RCC 7860 (cell line): ENCODE measurements at places on chromosomes 7 and 10.
A peak's percentile ranks its signal among the peaks of the same experiment; 100 is the strongest.

GRCh38 chr10:132636358-132636757, 98.8 kb downstream of the INPP5A start:
- no peak for DNase-seq

- peak; percentile 100 for DNase-seq
Measured at GRCh38 chr10:4725917-4726606, 99.9 kb upstream of the AKR1E2 start.

DNA sequence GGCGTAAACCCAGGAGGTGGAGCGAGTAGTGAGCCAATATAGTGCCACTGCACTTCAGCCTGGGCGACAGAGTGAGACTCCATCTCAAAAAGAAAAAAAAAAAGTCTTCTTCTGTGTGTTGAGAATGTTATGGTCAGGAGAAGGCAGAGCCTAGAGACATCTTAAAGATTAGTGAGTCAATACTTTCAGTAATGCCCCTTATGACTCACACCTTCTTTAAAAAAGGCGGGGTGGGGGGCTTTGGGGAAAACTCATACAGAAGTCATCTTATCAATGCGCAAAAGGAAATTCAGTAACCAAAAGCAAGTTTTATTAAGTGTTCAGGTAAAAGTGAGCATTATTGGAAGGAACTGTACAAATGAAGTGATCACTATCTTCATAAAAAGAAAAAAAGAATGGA, 1369.8 kb upstream of the LRRTM3 start:
- DNase-seq = no peak

GRCh38 chr7:19143881-19144574, 1.2 kb downstream of the FERD3L start:
- DNase-seq = no peak

GRCh38 chr7:100949933-100950443, 654 bp downstream of the MUC3A start:
- no peak for DNase-seq

DNA sequence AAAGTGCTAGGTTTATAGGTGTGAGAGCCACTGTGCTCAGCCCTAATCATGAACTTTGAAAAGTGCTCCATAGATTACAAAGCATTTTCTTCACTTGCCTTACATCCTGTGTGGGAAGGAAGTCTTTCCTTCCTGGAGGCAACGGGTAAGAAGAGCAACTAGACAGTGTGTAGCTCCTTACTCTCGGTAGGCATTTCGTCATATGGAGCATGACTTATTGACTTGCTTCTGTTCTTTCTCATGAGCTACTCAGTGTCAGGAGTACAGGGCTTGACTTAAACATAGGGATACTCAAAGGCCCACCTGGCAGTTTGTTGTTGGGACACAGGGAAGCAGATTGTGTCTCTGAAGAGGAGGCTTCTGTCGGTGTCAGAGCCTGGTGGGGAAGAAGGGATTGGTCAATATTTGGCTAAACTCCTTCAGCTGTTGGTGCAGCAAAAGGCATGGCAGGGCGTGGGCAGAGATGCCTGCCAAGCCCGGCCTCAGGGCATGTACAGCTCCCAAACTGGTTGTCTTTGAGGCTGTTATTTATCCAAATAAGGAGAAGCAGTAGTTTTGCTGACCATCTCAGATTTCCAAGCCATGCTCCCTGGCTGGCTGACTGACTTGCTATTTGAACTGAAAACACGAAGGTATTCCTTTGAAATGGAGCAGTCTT, 248.9 kb downstream of the KIAA1217 start:
- DNase-seq = no peak

DNA sequence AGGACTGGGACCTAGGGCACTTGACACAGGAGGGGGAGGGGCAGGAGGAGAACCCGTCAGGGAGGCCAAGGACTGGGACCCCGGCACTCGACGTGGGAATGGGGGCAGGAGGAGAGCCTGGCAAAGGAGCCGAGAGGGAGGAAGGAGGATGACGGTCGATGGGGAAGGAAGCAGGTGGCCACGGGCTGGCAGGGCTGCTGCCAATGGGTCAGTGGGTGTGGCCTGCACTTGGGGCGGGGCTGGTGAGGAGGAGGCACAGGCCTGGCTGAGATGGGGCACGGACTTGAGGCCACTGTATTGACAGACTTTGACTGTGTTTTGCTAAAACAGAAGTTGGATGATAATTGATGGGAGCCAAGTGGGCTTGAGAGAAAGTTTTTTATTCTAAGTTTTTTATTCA, 68.9 kb downstream of the RBM33 start:
- DNase-seq = no peak

DNA sequence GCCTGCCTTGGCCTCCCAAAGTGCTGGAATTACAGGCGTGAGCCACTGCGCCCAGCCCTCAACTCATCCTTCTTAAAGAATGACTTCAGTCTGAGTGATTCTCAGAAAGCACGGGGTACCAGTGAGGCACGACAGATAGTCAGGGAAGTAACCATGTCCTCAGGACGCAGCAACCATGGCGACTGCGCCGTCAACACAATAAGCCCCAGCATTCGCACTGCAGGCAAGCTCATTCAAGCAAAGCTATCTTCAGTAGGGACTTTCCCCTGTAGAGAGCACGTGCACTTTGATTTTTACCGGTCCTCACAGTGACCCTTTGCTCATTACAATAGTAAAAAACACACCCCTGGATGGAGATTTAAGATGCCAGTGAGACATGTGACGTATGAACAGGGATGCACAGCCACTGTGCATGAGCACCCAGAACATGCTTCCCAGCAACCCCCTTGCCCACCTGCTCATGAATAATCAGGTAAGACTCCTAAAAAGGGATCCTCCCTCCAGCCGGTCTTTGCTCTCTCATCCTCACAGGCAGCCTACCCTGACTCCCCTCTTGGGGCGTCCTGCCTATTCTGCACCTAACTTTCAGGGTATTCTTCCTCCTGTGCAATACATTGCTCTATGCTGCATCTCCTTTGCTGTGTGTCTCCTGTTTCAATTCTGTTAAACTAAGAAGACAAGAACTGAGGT, 9.1 kb downstream of the WDR86 start:
- DNase-seq = peak; percentile 74

GRCh38 chr10:72503241-72503640, 122.6 kb downstream of the MICU1 start:
- no peak for DNase-seq

DNA sequence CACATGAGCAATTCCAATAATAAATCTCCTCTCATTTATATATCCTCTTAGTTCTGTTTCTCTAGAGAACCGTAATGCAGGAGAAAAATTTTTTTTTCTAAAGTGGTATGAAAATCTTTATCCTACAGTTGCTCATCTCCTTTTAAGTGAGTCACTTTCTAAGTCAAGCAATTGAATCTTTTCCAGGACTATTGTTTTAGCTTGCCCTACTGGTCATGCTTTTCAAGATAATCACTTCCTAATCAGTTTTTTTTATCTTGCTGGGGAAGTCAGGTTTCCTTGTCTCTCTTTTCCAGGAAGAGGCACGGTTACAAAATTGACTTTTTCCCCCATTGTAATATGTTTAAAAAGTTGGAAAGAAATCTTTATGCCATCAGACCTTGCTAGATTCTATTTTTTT, 44.0 kb downstream of the INPP5F start:
- no peak for DNase-seq

GRCh38 chr10:6347391-6347951, 144.7 kb downstream of the PFKFB3 start:
- DNase-seq = peak; percentile 35

DNA sequence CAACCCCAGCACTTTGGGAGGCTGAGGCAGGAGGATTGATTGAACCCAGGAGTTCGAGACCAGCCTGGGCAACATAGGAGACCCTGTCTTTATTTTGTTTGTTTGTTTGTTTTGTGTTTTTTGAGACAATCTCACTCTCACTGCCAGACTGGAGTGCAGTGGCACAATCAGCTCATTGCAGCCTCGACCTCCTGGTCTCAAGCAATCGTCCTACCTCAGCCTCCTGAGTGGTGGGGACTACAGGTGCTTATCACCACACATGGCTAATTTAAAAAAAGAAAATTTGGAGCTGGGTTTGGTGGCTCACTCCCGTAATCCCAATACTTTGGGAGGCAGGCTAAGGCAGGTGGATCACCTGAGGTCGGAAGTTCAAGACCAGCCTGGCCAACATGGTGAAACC, 30.6 kb upstream of the CCL24 start:
- no peak for DNase-seq

DNA sequence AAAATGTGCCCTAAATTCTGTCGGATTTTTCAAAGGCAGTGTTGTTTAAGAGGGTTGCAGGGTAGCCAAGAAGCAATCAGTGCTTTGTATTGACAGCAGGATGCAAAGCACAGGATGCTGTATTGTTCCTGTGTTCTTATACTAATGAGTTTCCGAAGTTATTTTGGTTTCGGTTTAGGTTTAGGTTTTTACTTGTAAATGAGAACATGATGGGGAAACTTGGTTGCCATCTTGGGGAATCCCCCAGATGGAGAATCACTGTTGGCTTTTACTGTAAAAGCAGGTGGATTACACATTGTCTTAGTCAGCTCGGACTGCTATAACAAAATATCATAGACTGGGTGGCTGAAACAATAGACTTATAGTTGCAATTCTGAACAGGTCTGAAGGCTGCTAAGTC, 72.1 kb downstream of the INHBA start:
- no peak for DNase-seq

DNA sequence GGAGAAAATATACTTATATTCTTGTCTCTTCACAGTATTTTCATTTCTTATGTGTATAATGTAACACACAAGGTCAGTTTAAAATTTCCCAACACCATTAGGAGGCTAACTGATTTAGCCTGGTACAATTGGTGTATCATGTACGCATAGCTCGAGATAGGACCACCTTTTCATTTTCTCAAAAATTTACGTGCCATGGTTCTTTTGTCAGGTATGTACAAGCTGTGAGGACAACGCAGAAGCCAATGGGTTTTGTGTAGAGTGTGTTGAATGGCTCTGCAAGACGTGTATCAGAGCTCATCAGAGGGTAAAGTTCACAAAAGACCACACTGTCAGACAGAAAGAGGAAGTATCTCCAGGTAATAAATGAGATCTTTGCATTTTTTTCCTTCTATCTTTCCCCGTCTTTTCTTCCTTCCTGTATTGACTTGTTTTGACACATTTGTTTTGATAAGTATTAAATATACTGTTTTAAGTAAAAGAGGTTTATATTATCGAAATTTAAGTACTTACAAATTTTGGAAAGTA, 55.0 kb downstream of the TRIM24 start:
- no peak for DNase-seq

DNA sequence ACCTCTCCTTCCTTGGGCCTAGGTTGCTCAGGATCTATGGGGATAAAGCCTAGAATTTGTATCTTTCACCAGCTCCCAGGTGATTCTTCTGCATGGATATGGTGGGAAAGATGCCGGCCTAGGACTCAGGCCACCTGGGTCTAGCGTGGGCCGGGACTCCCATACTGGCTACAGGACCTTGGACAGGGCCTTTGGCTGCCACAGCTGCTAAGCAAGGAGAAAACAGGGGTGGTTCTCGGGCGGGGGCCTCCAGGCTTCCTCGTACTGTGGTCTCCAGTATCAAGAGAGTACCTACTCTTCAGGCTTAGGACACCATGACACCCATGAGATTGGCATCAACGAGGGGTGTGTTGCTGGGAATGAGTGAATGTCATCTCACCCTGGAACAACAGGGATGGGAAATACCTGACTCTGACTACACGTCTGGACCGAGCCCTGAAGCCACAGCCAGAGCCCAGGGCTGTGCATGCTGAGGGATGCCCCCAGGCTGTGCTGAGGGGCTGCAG, 120.3 kb upstream of the ADAM12 start:
- no peak for DNase-seq
